IMR-90 (cell line): ENCODE measurements at places on chromosomes 3 and 15. TPM values are rescaled to one million over a fixed set of nuclear protein-coding genes. Genes with fewer than 3 reads are reported as not detected.

DNA sequence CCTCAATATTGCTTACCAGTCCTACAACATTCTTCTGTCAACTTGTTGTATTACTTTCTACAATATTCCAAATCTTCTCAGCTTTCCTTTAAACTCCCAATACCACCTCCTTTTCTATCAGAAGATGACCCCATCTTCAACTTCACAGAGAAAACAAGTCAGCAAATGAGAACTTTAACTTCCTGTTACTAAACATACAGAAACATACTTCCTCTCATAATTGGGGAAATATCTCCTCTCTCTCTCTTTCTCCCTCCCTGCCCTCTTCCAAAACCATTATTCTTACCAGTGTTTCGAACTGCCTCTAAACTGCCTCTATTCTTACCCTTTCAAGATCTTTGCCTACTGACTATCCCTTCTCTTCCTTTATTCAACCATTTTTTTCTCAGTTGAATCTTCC lies 1.8 kb upstream of the SNAP23 start:
- no peak for DNase-seq

DNA sequence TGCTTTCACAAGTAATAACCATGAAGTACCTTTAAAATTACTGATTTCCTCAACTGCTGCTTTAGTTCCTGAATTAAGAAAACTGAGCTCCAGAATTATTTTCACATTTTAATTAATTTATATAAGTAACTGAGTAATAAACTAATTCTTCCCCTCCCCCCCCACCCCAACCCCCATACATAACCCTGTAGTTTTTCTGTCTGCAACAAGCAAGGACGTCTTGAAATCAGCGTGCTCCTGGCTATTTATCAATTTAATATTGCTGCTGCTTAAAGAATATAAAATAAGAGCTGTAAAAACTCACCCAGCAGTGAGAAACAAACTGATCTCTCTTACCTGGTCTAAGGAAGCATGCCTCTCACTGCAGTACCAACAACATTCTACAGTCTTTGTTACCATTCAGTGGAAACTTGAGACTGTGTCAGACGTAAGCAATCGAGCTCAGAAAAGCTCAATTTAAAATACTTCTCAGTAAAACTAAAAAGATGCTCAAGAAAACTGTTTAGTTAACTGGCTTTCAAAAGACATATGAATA lies 121.0 kb downstream of the TFDP2 start:
- peak; percentile 90 for DNase-seq

- peak; percentile 49 for DNase-seq
Measured at GRCh38 chr15:32641517-32642059, at the start of gene SCG5. SCG5 (plus strand) TSS chr15:32641710; CDS start chr15:32643593, 1,883 bp downstream.

- DNase-seq: peak; percentile 38
Measured at GRCh38 chr15:32888221-32888761, 170.5 kb downstream of the GREM1 start.

GRCh38 chr3:138289701-138290100 lies 40.0 kb downstream of the NME9 start:
- no peak for DNase-seq

GRCh38 chr3:50665081-50665840 lies 9.5 kb upstream of the DOCK3 start:
- DNase-seq: no peak

DNA sequence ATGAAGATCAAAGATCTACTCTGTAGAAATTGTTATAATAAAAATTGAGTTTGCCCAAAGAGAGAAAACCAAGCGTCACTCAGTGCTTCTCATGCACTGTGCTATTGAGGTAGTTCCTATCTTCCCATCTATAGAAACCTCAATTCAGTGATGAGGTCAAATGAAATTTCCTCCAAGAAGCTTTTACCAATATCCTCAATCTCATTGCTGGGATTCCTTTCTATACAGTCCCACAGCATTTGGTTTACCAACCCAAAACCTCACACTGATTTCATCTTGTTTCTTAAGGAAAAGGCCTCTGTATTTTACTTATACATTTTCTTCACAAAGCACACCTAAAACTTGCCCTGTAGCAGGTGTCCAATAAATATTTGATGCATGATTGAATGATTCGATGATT lies 147.2 kb downstream of the ALCAM start:
- no peak for DNase-seq

DNA sequence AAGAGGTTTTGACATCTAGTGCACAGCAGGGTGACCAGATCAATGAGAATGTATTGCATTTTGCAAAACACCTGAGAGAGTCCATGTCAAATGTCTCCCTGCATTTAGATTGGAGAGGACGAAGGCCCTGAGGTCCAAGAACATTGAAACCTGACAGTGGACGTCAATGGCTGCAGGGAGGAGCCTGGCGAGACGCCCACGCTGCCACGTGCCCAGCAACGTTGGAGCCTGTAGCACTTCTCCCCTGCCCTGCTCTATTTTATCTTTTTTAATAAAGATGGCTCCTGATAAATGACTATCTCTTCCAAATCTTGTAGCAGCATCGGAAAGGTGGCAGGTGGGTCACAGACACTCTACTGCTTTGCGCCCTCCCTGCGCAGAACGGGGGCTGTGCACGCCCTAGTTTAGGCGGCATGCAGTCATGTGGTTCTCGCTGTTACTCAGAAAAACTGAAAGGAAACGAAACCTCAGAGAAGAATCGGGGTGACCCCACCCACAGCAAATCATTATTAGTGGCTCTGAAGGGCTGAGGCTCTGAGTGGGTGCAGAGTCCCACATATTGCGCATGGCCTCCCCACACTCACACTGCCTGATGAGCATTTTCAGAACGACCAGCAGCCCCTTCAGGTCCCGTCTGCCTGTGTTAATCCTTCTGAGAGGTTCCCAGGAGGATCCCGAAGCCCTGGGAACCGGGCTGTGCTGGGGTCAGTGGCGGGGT lies 62.5 kb upstream of the TAMM41 start:
- no peak for DNase-seq

GRCh38 chr3:54573858-54574257 lies 354.0 kb downstream of the LRTM1 start:
- DNase-seq: no peak

GRCh38 chr3:157865352-157866000 lies 240.7 kb downstream of the SHOX2 start:
- no peak for DNase-seq

DNA sequence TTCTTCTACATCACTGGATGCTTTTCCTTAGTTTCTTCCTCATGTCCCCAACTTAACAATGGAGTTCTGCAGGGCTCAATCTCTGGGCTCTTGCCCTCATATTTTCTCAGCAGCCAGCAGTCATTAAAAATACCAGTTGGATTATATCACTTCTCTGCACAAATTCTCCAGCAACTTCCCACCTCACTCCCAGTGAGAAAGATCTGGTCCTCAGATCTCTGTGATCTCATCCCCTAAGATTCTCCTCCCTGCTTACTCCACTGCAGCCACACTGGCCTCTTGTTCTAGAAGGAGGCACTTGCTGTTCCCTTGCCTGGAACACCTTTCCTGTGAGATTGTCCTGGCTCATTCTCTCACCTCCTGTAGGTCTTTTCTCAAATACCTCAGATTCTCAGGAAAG lies 6.1 kb downstream of the ERICH6 start:
- DNase-seq: peak; percentile 44

GRCh38 chr3:13705702-13706280 lies 156.9 kb downstream of the FBLN2 start:
- no peak for DNase-seq

DNA sequence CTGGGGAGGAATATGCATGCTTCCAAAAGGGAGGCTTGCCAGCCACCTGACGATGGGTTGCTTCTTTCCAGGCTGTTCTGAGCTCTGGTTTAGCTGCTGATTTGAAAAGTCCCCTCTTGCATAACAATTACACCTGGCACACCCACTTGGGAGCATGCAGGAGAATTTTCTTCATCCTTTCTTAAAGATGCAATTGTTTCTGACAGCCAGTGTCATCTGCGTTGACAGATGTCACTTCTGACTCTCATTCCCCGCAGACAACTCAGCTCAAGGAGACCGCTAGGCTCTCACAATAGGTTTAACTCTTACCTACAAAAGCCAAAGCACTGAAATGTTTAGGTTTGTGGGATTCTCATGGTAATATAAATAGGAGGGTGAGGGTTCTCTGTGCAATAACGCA lies 185.6 kb upstream of the SYNPR start:
- no peak for DNase-seq

- no peak for DNase-seq
Measured at GRCh38 chr15:66868918-66869317, 166.9 kb downstream of the SMAD6 start.

DNA sequence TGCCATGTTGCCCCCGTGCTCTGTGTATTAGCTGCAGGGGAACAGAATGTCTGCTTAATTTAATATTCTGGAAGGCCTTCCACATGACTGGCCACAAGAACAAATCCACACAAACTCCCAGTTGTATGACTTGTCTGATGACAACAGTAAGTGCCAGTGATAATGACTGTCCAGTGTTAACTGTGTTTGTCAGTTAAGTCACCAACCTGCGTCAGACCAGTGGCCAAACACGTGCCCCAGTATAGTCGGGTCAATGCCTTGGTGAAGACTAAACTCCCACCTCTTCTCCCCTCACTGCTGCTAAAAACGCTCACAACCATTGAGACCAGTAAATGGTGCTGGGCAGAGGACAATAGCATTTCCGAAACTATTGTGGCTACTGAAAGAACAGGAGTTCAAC lies 9.8 kb upstream of the ATP13A5 start:
- DNase-seq: no peak

- DNase-seq: no peak
Measured at GRCh38 chr3:183212565-183212964, 40.5 kb upstream of the B3GNT5 start.

- DNase-seq: peak; percentile 94
Measured at GRCh38 chr15:52100807-52101442, 11.7 kb downstream of the BCL2L10 start.

- DNase-seq: peak; percentile 49
Measured at GRCh38 chr3:52851348-52851747, 16.5 kb upstream of the MUSTN1 start.

DNA sequence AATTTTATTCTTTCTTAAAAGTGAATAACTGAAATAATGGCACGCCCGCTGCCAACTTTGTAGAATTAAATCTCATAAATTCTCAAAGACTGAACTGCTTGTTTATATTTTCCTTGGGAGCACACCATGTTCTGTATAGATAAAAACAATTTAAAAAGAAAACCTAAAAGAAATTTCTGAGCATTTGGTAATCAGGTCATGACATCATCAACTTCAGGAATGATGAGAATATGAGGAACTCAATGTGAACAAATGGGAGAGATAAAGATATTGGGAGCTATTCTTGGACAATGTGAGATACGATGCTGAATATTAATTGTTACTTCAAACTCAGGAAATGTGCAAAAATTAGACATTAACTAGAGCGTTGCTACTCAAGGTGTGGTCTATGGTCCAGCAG lies 10.0 kb upstream of the VGLL3 start:
- no peak for DNase-seq

Gene STX19
- polyA plus RNA-seq: not detected in 2 replicates

Gene LDHAL6B
- not detected in 2 replicates for polyA plus RNA-seq

Gene SIDT1
- polyA plus RNA-seq: not detected in 2 replicates

Gene MEX3B
- polyA plus RNA-seq: 12.9 and 16.2 TPM in 2 replicates

Gene TUBGCP5
- 11.2 and 13.0 TPM in 2 replicates for polyA plus RNA-seq

Gene TIPIN
- 6.3 and 6.9 TPM in 2 replicates for polyA plus RNA-seq

Gene DAZL
- polyA plus RNA-seq: not detected in 2 replicates

Gene SLC51A
- polyA plus RNA-seq: not detected in 2 replicates

Gene LRRC31
- not detected in 2 replicates for polyA plus RNA-seq

Gene THAP10
- 2.8 and 3.0 TPM in 2 replicates for polyA plus RNA-seq

Gene FBN1
- 130 and 134 TPM in 2 replicates for polyA plus RNA-seq

Gene TRH
- polyA plus RNA-seq: not detected in 2 replicates

Gene PLSCR2
- not detected in 2 replicates for polyA plus RNA-seq

Gene MOBP
- polyA plus RNA-seq: not detected in 2 replicates

Gene DIPK2A
- polyA plus RNA-seq: 9.3 and 15.5 TPM in 2 replicates
